ENCODE measurements at places on chromosomes 12 and 14.

- no peak for DNase-seq
Measured at GRCh38 chr14:75456997-75457335, 29.1 kb downstream of the JDP2 start.

GRCh38 chr12:103799857-103800771 is 40.9 kb downstream of the NT5DC3 start:
- peak; percentile 53 for DNase-seq

DNA sequence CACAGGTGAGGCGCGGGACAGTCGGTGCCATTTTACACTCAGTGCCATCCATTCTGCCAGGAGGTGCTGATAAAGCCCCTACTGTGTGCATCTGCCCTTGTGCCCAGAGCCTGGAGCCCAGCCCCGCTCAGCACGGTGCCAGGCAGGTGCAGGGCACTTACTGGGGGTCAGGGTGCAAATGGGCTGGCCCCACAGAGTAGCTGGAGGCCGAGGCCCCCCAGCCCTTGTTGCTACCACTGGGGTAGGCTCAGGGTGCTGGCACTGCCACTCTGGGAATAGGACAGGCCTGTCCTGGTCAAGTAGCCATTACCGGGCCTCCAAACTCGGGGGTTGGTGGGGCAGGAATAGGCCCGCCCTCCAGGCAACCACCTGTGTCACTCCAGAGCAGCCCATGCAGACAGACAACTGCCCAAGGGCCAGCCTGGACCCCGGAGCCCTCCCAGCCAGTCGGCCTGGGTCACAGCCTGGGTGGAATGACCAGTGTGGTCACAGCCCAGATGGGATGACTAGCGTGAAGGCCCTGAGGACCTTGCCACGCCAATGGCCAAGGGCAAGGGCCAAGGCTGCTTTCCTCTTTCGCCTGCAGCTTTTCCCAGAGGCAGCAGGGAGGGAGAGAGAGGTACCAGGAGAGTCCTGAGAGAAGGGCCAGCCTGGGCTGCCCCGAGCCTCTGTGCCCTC is 3.0 kb downstream of the INF2 start:
- no peak for DNase-seq

GRCh38 chr12:56230432-56231183 is 757 bp downstream of the SLC39A5 start:
- DNase-seq: peak; percentile 87

- no peak for DNase-seq
Measured at GRCh38 chr14:76930549-76930948, 98.0 kb downstream of the IRF2BPL start.
